ENCODE measurements at places on chromosomes 11 and 22. TPM values are rescaled to one million over a fixed set of nuclear protein-coding genes. Genes with fewer than 3 reads are reported as not detected.
A peak's percentile ranks its signal among the peaks of the same experiment; 100 is the strongest.

GRCh38 chr11:65429724-65430405 is 7.3 kb downstream of the NEAT1 start:
- H3K4me1 ChIP-seq, result peaks cover 63% of the 10 kb centered on the region
- peak overlapping the region; percentile 81 for H3K4me3 ChIP-seq
- peak overlapping the region; percentile 99 for H3K27ac ChIP-seq
- H3K27me3 ChIP-seq, result no peaks in the 10 kb centered on the region
- DNase-seq, result no peak

Gene NTM
- total RNA-seq, result 5.6 TPM

Gene SEPTIN3
- total RNA-seq, result 0.50 TPM

Gene AAMDC
- total RNA-seq, result 73.7 TPM

Gene DCDC1
- total RNA-seq, result not detected

Gene GNAZ
- 51.7 TPM for total RNA-seq

Gene MN1
- 16.2 TPM for total RNA-seq

DNA sequence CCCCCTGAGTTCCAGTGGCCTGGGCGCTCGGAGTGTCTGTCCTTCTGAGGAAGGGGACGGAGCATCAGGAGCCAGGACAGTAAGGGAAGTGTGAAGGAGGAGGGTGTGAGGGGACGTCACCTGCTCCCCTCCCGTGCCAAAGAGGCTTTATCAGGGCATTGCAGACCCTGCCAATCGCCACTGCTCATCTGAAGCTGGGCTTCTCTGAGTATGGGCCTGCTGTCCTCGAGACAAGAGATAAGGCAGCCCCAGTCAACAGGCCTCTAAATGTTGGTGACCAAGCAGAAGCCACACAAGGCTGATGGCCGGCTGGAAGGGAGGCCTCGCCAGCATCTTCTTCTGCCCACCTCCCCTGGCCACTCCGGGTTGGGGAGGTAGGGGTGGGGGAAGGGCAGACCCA is 29.8 kb downstream of the LIF start:
- no peaks in the 10 kb centered on the region for H3K36me3 ChIP-seq
- no peak overlapping the region for H3K4me3 ChIP-seq
- no peaks in the 10 kb centered on the region for H3K27me3 ChIP-seq
- no peak for DNase-seq

DNA sequence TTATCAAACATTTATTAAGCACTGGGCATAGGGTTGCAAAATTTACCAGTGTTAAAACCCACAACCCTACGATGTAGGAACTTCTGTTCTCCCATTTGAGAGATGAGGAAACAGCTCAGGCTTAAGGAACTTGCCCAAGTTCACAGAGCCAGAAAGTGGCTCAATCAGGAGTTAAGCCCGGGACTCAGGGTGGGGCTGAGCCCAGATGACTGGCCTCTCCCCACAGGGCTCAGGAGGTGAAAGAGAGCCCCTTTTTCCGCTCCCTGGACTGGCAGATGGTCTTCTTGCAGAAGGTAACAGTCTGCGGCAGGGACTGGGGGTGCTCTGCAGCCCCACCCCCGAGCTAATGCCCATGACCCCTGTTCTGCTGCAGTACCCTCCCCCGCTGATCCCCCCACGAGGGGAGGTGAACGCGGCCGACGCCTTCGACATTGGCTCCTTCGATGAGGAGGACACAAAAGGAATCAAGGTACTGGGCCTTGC is 5.6 kb upstream of the ANKRD13D start:
- H3K27me3 ChIP-seq, result no peaks in the 10 kb centered on the region
- no peak overlapping the region for H3K4me3 ChIP-seq
- peak overlapping the region; percentile 18 for H3K27ac ChIP-seq
- peaks cover 27% of the 10 kb centered on the region for H3K4me1 ChIP-seq
- DNase-seq, result no peak
- H3K36me3 ChIP-seq, result peaks cover 84% of the 10 kb centered on the region

DNA sequence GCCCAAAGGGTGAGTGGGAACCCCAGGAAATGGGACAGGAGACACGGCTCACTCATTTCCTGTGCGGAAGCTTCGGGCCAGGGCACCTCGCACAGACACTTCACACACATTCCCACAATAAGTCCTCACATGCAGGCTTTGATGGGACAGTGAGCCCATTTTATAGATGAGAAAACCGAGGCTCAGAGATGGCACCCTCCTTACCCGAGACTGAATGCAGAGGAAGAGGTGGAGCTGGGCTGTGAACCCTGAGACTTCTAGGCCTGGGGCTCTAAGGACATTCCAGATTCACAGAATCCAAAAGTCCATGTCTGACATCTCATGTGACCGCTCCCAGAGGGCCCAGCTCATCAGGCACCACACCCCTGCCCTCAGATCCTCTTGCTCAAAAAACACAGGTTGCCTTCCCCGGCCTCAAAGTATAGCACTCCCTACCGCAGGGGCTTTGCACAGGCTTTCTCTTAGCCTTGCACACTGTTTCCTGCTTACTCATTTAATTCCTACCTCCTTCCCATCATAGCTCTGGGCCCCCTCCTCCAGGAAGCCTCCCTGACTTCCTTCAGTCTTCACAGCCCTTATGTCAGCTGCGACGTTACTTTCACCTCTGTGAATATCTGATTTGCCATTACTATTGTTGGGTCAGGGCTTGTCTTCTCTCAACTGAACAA is 57.1 kb upstream of the TCF20 start:
- no peak for DNase-seq
- H3K4me1 ChIP-seq, result no peaks in the 10 kb centered on the region

Data from esophagus muscularis mucosa (tissue), 4 donors.